Pericardium fibroblast (primary cell): ENCODE measurements at places on chromosomes 12 and 14. TPM values are rescaled to one million over a fixed set of nuclear protein-coding genes. Genes with fewer than 3 reads are reported as not detected.

SIX4 gene
- total RNA-seq, result 2.1 and 9.1 TPM in 2 replicates

IQSEC3 gene
- under 0.01 and 0.09 TPM in 2 replicates for total RNA-seq

SAMD15 gene
- total RNA-seq, result 0.34 and 1.3 TPM in 2 replicates

FKBP11 gene
- 38.6 and 63.6 TPM in 2 replicates for total RNA-seq

OR4E2 gene
- not detected in 2 replicates for total RNA-seq

GPR84 gene
- total RNA-seq, result not detected in 2 replicates

NRIP2 gene
- total RNA-seq, result under 0.01 TPM in 1 of 2 replicates, not detected in the other

MYH6 gene
- not detected in 2 replicates for total RNA-seq

TUNAR gene
- not detected in 2 replicates for total RNA-seq

USP44 gene
- under 0.01 and 0.09 TPM in 2 replicates for total RNA-seq

CACNA1C gene
- 2.1 and 10.7 TPM in 2 replicates for total RNA-seq

CAPRIN2 gene
- total RNA-seq, result 14.6 and 42.6 TPM in 2 replicates

DPF3 gene
- total RNA-seq, result 0.23 and 0.26 TPM in 2 replicates

CLEC4C gene
- not detected in 2 replicates for total RNA-seq

DPPA3 gene
- not detected in 2 replicates for total RNA-seq

RPS6KL1 gene
- total RNA-seq, result 0.26 and 0.58 TPM in 2 replicates

GALNT6 gene
- 0.34 and 0.58 TPM in 2 replicates for total RNA-seq

PLEK2 gene
- total RNA-seq, result 2.6 and 3.2 TPM in 2 replicates

ACRBP gene
- total RNA-seq, result 0.43 TPM in 1 of 2 replicates, not detected in the other

AVPR1A gene
- not detected in 2 replicates for total RNA-seq

HCAR3 gene
- total RNA-seq, result not detected in 2 replicates

B3GNT4 gene
- total RNA-seq, result 0.70 TPM in 1 of 2 replicates, not detected in the other

FRMD6 gene
- 27.9 and 35.3 TPM in 2 replicates for total RNA-seq

YY1 gene
- 35.9 and 36.6 TPM in 2 replicates for total RNA-seq

ARHGEF40 gene
- 32.8 and 38.5 TPM in 2 replicates for total RNA-seq

TAS2R20 gene
- total RNA-seq, result 0.68 and 0.93 TPM in 2 replicates

GPRC5D gene
- not detected in 2 replicates for total RNA-seq
